ENCODE measurements at places on chromosomes 2 and 18.

- DNase-seq, result no peak
Observed at GRCh38 chr2:79375817-79376216, 137.0 kb upstream of the CTNNA2 start.

- DNase-seq, result no peak
Observed at GRCh38 chr18:50590593-50590992, 30.7 kb downstream of the MAPK4 start.

- no peak for DNase-seq
Observed at GRCh38 chr2:239169311-239170048, 231.3 kb downstream of the HDAC4 start.

- peak; percentile 8 for DNase-seq
Observed at GRCh38 chr18:58541146-58541788, 87.6 kb downstream of the ALPK2 start.

DNA sequence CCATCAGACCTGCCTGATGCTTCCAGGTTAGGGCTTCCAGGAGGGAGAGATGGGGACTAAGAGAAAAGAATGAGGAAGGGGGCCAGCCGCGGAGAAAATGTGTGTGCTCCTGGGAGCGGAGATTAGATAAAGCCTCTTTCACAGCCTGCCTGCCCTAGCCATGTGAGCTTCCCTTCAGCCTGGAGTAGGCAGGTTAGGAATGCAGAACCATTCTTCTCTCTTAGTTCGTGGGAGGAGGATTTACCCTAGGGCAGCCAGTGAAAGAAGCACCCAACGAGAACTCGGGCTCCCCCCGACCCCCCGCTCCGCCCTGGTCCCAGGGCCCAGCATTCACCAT is 36.1 kb downstream of the POMC start:
- DNase-seq, result no peak

DNA sequence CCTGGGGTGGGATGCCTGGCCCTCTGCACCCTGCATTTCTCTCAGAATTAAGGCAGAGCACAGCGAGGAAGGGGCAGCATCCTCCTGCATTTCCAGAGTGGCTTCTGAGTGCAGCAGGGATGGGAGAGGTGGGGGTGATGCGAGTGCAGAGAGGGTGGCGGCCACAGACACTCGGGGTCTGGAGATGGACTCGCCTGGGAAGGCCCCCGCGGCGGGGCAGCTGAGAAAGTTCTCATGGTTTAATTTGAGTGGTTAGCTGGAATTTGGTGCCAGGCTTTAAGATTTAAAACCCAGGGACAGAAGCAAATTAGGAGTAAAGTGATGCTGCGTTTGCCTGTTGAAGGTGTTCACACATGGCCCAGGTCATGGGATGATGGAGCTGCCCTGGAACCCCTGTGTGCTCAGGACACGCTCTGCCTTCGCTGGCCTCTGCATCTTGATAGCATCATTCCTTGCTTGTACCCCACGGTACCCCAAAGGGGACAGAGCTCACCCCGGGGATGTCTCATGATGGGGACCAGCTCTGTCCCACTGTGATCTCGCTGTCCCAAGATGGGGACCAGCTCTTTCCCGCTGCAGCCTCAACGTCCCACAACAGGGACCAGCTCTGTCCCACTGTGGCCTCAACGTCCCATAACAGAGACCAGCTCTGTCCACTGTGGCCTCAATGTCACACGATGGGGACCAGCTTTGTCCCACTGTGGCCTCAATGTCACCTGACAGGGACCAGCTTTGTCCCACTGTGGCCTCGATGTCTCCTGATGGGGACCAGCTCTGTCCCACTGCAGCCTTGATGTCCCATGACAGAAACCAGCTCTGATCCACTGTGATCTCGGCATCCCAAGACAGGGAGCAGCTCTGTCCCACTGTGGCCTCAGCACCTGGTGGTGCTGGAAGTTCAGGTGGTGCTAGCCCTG is 27.5 kb downstream of the TMEM18 start:
- no peak for DNase-seq

GRCh38 chr2:42087857-42088195 is 40.0 kb downstream of the PKDCC start:
- no peak for DNase-seq

GRCh38 chr2:20633794-20634506 is 16.9 kb downstream of the HS1BP3 start:
- no peak for DNase-seq

DNA sequence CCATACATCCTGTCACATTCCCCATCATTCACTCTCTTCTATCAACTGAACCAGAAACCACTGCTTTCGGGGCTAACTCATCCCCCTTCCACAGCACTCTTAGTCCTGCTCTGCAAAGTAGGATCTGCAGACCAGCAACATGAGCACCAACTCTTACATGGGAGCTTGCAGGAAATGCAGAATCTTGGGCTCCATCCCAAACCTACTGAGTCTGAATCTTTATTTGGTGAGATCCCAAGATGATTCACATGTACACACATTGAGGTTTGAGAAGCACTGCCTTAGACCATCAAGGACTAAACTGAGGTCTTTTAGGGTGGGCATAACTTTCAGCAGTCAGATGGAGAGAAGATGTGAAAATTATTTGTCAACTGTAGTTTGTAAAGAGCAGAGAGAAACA is 235.6 kb upstream of the EPHA4 start:
- no peak for DNase-seq

GRCh38 chr18:63648241-63648640 is 4.2 kb upstream of the SERPINB4 start:
- DNase-seq, result no peak

- DNase-seq, result no peak
Observed at GRCh38 chr2:224412141-224413015, 10.5 kb upstream of the FAM124B start.

DNA sequence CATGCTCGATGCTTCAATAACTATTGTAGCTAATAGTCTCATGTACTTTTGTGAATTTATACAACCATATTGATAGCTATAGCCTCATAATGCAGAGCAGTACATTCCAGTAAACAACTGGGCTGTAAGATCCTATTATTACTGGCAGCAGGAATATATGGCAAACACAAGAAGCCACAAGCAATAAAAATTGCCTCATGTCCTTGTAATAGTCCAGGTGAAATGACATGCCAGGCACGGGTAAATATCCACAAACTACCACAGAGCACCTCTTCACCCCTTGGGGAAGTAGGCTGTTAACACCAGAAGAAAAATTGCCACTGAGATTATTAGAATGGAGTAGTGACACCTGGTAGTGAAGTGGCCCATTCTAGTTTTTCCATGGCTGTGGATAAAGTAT is 158.3 kb downstream of the MTX2 start:
- DNase-seq, result no peak

- no peak for DNase-seq
Observed at GRCh38 chr2:120766470-120767351, 31.0 kb downstream of the GLI2 start.

- DNase-seq, result no peak
Observed at GRCh38 chr2:52895726-52896340, 871.8 kb upstream of the CHAC2 start.

GRCh38 chr18:66676699-66677098 is 72.8 kb upstream of the CDH19 start:
- no peak for DNase-seq

DNA sequence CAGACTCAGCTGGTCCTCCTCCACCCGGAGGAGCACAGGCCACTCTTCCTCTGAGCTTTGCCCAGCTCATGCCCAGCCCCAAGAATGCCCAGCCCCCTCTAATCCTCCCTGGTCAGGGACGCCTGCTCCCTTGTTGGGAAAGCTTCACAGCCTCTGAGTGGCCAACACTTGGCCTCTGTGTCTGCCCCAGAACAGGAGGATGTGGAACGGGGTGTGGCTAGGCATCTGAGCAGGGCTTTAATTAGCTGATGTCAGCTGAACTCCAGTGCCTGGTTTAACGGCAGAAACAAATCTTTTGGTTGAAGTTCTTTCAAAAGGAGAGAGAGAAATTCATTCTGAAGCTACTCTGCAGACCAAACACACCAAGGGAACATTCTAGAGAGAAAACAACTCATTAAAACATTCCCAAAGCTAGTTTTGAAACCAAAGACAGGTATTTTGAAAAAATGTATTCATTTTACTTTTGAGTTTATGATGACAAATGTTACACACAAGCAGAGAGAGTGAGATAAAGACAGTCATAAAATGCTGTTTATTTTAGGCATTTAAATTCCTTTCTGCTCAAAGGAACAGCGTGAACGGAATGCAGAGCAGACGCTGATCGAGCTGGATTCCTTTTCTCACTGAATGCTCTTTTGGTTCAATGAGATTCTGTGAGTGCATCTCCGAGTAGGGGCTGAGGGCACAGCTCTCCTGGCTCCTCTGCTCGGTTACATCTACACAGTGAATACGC is 63.8 kb downstream of the RTP5 start:
- DNase-seq, result no peak

DNA sequence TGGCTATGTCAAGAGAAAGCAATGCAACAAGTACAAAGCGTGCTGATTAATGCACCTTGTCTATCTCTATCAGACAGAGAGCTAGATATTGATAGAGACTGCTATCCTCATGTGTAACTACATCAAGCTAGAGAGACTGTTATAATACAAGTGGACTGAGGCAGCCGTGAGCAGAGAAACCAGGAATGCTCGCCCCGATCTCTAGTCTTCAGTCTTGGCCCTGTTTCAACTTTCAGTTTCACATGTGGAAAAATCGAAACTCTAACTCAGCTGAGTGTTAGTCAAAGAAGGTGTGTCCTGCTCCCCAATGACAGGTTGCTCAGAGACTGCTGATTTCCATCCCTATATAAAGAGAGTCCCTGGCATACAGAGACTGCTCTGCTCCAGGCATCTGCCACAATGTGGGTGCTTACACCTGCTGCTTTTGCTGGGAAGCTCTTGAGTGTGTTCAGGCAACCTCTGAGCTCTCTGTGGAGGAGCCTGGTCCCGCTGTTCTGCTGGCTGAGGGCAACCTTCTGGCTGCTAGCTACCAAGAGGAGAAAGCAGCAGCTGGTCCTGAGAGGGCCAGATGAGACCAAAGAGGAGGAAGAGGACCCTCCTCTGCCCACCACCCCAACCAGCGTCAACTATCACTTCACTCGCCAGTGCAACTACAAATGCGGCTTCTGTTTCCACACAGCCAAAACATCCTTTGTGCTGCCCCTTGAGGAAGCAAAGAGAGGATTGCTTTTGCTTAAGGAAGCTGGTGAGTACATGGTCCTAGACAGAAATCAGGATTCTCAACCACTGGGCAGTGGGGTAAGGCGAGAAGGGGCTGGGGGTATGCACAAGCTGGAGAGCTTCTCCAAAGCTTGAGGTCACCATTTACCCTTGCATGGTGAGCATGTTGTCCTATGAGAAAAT is at the start of gene RSAD2:
Gene RSAD2 (plus strand): TSS at position 376 of the 903 bp plus-strand sequence. CDS start 24 bp downstream, at position 400.
- peak; percentile 18 for DNase-seq

GRCh38 chr2:238459081-238459629 is 32.4 kb downstream of the ASB1 start:
- no peak for DNase-seq

DNA sequence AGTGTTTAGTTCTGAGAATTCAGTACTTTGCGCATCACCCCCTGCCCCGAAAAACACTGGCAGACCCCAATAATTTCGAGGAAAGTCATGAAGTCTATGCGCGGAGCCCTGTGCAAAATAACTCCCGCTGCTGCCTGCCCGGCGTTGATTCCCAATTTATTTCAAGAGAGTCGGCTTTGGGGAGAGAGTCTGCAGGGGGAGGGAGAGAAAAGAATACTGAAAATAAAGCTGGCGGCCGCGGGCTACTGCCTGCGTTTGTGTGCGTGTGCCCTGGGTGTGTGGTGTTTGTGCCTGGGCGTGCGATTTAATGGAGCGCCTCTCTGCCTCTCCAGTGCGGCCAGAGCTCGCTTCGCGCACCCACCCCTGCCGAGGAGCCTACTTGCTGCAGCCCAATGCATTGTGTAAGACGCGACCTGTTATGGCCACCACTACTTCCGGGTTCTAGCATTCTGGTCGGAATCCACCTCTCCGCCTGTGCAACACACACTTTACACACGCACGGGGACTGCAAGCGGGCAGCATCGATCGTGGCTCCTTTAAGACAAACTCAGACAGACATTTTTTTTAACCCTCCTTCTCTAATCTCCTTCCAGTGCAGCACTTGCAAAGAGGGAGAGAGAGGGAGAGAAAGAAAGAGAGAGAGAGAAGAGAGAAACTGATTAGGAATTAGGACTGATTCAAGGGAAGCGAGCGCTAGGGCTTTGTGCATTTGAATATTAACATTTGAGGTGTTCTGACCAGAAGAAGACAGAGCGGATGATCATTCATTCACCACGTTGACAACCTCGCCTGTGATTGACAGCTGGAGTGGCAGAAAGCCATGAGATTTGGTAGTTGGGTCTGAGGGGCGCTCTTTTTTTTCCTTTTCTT is at the start of gene MEIS1:
Gene MEIS1 (plus strand): TSS at position 447 of the 870 bp plus-strand sequence. CDS start 732 bp downstream, outside the sequence.
- peak; percentile 86 for DNase-seq

DNA sequence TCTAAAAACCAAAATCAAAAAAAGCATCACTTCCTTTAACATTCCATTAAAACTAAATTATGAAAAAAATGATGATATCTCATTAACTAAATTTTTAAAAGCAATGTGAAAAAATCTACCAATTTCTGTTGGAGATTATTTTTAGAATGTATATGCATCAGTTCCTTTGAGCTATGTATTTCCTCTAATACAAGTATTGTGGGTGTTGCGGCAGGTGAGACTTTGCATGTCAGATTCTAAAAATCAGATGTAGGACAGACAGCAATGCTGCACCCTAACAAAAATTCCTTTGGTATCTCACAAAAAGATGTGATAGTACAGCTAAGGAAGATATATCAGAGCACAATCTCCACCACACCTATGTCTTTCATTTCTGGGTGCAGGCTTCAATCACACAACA is 6.8 kb downstream of the MBD2 start:
- no peak for DNase-seq

GRCh38 chr2:45806563-45807358 is 155.3 kb downstream of the PRKCE start:
- no peak for DNase-seq

- no peak for DNase-seq
Observed at GRCh38 chr2:236942554-236942953, 143.1 kb upstream of the COPS8 start.

DNA sequence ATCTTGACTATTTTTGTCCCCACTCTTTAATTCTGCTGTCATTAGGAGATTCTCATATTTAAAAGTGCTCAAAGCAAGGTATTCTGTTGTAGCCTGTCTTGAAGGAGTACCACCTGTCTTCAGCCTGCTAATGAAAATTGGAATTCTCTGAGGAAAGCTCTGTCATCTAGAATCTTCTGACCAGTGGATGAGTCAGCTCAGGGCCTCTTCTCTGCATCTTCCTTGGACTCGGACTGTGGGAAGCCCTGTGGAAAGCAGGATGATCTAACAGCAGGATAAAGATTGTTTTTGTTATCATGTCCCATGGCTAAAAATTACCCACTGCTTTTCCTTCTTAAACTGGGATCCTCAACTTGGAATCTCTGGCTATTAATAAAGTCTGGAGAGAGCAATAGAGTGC is 18.7 kb upstream of the TMEM200C start:
- DNase-seq, result no peak

GRCh38 chr2:194545978-194546377 is 1111.0 kb upstream of the SLC39A10 start:
- peak; percentile 84 for DNase-seq

DNA sequence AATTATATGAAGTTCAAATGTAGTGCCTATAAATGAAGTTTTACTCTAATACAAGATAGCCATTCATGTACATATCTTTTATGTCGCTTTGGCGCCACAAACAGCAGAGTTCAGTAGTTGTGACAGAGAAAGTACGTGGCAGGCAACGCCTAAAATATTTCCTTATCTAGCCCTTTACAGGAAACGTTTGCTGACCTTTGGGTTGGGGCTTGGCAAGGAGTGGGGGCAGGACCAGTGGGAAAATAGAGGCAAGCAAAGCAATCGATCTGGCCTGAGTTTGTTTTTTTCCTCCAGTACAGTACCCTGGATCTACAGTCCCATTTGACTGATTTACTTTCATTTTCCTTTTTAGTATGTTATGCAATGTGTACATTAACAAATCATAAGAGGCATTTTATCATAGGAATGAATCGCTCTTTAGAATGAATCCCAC is 13.1 kb downstream of the CCDC68 start:
- DNase-seq, result peak; percentile 53
